ENCODE measurements at places on chromosomes 3 and 15.

DNA sequence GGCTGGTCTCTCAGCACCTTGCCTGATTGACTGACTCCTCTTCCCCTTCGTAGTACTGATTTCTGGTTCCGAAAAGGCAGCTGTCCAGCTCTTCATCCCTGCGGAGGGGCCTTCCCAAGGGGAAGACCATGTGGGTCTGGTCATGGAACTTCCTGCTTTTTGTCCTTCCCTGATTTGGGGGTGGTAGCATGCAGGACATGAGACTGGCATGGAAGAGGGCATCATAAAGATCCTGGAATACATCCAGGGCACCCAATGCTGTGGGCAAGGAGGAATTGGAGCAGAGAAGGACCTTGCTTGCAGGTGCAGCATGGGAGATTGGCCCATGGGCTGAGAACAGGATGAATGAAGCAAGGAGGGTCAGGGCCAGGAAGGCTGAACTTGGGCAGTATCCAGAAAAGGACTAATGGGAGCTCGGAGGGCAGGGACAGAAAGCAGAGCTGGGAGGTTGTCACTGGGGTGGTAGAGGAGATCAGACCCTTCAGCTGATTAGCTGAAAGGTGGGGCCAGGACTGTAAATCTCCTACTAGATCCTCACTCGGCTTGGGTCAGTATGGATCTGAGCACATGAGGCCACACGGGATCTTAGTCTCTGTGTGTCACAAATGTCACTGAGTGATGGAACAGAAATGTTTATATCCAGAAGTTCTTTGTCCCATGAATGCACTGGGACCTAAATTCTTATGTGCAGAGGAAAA lies 59.5 kb downstream of the AMOTL2 start:
- peak; percentile 55 for DNase-seq

- DNase-seq, result no peak
Measured at GRCh38 chr3:133269393-133269792, 130.5 kb upstream of the BFSP2 start.

GRCh38 chr3:172840913-172841312 lies 90.4 kb downstream of the ECT2 start:
- no peak for DNase-seq

- no peak for DNase-seq
Measured at GRCh38 chr3:136818769-136819391, at the start of gene SLC35G2. SLC35G2 (plus strand) TSS chr3:136819126; CDS start chr3:136854461, 35,335 bp downstream.

DNA sequence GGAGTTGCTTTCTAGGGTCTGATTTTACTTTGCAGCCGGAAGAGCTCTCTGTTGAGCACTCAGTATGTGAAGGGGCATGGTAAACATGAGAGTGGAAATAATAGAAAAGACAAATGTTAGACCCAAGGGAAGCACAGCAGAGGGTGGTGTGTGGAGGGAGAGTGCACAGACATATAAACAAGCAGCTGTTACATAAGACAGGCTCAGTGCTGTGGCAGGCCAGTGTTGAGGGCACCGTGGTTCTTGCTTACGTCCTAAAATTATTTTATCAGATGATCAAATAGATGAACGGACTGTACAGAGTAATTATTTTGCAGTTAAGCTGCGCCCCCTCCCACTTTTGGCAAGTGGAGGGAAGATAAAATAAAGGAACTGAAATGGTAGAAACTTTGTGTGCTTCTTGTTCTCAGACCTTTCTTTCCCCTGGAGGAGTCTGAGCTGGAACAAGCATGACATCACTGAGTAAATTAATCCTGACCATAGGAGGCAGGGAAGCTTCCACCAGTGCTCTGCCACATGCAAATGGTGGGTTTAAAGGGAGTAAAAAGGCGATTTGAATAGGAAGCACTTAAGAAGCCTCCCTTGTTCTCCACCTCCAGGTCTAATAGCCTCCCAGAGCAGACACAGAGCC lies 205.6 kb downstream of the IL20RB start:
- DNase-seq, result no peak

DNA sequence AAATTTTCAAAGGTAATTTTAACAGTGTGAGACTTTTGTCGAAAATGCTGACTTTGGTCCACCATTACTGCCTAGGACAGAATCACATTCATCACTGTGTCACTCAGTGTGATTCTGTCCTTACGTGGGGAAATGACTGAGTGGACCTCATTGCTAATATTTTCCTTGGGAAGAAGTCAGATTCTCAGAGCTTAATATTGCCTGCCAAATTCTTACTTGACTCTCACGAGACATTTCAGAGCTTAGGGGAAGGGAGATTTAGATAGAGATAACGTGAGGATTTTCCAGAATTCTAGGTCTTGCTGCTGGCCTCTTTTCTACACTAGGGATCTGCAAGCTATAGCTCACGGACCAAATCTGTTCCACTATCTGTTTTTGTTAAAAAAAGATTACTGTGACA lies 270.4 kb downstream of the SUCLG2 start:
- no peak for DNase-seq

GRCh38 chr3:170701696-170702678 lies 116.1 kb upstream of the SLC7A14 start:
- no peak for DNase-seq

DNA sequence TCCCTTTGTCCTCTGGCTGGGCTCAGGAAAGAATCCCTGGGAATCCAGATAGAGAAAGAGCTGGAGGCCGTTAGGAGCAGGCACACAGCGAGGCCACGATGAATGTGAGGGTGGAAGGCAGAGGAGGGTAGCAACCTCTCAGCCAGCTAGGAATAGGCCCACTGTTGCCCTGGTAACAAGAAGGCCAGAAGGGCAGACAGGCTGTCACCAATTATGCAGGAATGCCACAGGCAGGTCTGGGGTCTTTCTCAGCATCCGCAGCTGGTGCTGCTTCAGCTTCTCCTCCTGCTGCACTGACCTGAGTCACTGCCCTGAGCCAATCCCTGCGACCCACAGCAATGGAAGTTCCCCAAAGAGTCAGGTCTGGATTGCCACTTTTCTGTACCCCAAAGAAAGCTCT lies 62.8 kb upstream of the C3orf80 start:
- DNase-seq, result no peak

- no peak for DNase-seq
Measured at GRCh38 chr3:29339016-29339833, 58.4 kb downstream of the RBMS3 start.

- DNase-seq, result no peak
Measured at GRCh38 chr15:49589030-49589429, 31.6 kb downstream of the FAM227B start.

- DNase-seq, result no peak
Measured at GRCh38 chr15:41940441-41940857, 31.9 kb downstream of the EHD4 start.

- DNase-seq, result no peak
Measured at GRCh38 chr15:80785811-80786354, 6.7 kb downstream of the CEMIP start.

DNA sequence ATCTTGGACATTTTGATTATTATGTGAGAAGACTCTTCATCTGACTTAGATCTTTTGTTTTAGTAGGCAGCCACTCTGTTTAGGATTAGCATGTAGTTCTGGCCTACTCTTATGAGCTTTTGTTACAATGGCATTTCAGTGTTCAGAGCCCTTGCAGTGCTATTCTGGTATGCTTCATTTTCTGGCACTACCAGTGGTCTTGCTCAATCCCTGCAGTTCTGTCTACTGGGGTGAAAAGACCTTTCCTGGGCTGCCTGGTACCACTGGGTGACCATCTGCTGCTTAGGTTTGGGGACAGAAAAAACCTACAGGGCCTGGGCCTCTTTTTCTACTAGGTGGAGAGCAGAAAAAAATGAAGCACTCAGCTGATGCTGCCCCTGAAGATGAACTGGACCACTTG lies 42.5 kb downstream of the IL16 start:
- no peak for DNase-seq

- no peak for DNase-seq
Measured at GRCh38 chr15:65738649-65739048, 53.4 kb downstream of the DENND4A start.

DNA sequence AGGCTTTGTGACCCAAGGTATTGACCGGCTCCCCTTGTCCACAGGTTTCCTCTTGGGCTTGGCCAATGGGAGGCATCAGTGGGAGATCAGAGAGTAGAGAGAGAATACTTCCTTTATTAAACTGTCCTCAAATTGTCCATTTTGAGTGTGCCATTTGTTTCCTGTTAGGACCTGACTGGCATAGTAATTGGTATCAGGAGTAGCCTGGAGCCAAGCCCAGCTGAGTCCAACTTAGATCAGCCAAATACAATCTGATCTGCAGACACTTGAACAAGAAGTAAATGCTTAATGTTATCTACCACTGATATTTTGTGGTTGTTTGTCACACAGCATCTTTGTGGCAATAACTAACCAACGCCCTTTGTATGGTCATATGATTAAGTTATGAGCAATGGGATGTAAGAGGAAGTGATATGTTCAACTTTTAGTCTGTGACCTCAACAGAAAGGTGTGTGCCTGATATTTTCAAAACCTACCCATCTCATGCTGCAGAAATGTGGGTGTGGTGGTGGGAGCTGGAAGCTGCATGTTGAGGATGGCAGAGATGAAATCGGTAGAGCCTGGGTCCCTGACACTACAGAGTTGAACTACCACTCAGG lies 13.3 kb downstream of the MYD88 start:
- DNase-seq, result peak; percentile 47

- no peak for DNase-seq
Measured at GRCh38 chr3:66097647-66098046, 58.9 kb upstream of the MAGI1 start.

GRCh38 chr3:20258371-20258770 lies 72.4 kb upstream of the SGO1 start:
- DNase-seq, result no peak

DNA sequence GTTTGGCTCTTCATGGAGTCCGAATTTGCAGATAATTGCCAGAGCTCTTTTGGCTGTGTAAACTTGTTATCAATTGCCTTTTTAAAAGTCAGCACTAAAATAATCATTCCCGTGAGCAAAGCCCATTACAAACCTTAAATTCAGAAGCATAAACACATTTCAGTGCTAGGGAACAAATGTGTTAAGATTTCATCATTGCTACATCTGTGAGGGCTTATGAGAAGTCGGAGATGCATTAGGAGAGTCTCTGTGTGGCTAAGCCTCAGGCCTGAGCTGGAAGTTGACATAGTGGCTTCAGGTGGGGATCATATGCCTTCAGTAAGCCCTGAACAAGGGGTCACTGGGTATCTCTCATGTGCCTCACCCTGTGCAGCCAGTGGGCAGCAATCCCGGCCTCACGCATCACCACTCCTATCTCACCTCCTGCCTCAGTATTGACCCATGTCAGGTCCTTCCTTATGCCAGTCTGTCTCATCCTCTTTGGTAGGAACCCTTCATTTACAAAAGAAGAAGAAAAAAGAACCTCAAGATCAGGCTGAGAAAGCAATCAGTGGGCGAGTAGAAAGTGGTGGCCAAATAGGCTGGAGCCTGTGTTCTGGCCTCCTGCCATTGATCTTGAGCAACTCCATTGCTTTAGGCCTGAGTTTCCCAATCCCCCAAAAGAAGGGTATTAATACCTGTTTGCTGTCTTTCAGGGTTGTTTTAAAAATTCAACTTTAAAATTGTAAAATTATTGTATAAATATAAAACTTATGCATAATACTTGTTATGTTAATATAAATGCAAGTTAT lies 233.5 kb downstream of the IL20RB start:
- DNase-seq, result no peak

- DNase-seq, result no peak
Measured at GRCh38 chr3:177357352-177358090, 160.2 kb upstream of the TBL1XR1 start.

DNA sequence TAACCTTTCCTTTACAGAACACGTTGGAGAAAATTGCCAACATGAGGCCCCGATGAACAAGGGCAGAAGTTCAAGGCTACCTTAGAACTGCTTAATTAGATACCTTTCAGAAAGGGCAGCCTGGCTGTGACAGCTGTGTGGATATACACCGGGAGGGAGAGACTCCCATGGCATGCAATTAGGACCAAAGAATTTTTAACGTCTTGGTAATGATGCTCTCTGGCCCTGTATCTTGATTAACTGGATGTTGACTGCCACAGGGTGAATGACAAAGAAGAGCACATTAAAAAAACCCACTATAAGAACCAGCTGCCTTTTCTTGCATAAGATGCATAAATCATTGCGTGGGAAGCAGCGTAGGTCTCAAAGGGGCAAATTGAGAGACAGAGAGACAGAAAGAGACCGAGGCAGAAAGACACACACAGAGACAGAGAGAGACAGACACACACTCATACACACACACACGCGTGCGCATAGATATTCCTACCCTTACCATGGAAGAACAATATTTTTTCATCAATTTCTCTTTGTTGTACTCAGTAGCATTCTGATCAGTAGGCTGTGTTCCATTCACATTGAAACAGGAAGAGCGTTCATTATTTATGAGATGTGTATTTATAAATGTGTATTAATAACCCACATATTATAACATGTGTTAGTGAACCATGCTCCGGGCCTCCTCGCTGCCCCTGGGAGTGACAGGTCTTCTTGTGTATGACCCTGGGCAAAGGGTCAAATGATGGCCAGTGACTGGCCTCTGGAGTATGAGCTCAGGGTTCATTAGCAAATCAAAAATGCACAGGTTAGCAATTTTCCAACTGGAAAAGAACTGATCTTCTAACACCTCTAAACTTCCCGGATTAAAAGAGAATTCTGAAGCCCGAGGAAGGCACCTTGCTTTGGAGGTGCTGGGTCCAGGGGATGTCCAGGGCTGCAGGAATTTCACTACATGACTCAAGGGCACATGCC lies 118.8 kb downstream of the NSMCE3 start:
- no peak for DNase-seq

- no peak for DNase-seq
Measured at GRCh38 chr15:55589287-55589686, 1.1 kb upstream of the PYGO1 start.

DNA sequence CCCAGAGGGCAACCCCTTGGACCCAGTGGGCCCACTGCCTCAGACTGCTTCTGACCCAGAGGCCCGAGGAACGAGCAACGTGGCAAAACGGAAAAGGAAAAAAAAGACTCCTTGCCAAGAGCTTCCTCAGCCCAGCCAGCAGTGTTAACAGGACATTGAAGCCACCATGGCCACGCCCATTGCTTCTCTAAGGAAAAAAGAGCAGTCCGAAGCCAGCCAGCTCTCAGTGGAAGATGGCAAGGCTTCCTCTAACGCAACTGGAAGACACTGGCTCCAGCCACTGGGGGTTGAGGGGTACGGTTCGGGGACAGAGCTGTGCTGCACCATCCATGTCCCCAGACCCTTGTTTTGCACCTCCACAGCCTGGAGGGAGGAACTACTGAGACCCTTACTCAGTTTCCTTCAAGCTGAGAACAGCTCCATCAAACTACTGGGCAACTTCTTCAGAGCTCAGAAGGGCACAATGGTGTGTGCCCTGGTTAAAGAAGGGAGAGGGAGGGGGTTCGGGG lies 10.7 kb downstream of the BMF start:
- no peak for DNase-seq

GRCh38 chr15:82643992-82644391 lies 3.2 kb downstream of the CPEB1 start:
- DNase-seq, result no peak

- no peak for DNase-seq
Measured at GRCh38 chr3:123028233-123028828, 768 bp upstream of the SEMA5B start.

DNA sequence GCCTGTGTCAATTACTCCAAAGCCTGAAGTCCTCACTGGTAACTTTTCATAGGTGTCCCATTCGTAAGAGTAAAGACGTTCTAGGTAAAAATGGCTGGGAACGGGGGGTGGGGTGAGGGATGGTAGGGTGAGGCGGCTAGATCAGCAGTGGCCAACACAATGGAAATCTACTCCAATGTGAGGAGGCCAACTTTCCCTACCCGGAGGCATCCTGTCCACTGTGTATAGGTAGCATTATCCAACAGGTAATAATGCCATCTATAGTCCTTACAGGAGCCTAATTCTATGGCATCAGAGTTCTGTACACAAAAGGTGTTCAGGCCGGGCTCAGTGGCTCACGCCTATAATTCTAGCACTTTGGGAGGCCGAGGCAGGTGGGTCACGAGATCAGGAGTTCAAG lies 29.1 kb downstream of the HDC start:
- peak; percentile 52 for DNase-seq
